Smooth muscle cell of the brain vasculature (primary cell): ENCODE measurements at places on chromosomes 2 and 18.

DNA sequence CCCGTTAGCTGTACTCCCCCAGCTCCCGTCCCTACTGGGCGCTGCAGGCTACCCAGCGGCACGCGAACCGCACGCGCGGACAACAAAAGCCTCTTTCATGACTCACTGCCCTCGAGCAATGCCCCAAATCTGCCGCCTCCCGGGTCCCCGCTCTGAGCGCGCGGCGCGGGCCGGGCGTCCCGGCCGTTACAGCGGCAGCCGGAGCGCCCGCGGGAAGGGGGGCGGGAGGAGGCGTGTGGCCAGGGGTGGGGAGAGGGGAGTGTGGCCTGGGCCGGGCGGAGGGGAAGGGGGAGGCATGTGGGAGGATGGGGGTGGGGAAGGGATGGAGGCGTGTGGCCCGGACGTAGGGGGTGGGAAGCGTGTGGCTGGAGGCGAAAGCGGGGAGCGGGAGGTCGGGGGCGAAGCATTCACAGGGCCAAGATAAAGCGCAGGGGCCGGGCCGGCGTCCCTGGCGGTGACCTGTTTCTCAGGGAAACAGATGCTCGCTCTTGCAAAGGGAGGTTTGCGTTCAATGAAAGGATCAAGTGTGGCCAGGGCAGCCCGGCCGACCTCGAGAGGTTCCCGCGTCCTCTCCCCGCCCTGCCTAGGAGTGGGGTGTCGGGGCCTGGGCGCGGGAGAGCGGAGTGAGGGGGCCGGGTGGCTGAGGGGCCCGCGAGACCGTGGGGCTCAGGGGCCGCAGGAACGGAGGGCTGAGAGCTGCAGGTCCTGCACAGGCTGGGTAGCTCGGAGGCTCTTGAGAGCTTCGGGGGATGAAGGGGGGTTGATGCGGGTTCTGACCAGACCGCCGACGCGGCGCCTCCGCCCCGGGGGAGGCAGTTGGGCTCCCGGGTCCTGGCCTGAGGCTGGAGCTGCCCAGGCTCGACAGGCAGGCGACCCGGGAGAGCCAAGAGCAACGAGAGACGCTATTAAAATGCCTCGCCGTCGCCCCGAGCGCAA lies 3.5 kb upstream of the NEUROD1 start:
- DNase-seq = no peak

DNA sequence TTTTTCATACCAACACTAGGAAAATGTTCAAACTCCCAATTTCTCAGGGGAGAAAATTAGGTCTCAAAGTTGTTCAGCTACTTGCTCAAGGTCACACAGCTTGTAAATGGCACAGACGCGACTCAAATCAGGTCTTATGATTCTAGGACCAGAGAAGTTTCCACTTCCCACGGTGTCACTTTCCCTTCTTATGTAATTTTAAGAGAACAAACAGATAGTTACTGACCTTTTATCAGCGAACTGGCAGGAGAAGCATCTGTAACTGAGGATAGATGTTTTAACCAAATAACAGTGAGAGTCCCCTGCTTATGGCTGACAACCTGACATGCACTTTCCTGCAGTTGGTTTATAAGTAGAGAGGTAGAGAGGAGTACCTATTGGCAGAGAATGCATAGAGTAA lies 2.1 kb upstream of the KCNJ3 start:
- DNase-seq = no peak

- no peak for DNase-seq
Observed at GRCh38 chr18:70462078-70462439, 173.2 kb downstream of the SOCS6 start.

DNA sequence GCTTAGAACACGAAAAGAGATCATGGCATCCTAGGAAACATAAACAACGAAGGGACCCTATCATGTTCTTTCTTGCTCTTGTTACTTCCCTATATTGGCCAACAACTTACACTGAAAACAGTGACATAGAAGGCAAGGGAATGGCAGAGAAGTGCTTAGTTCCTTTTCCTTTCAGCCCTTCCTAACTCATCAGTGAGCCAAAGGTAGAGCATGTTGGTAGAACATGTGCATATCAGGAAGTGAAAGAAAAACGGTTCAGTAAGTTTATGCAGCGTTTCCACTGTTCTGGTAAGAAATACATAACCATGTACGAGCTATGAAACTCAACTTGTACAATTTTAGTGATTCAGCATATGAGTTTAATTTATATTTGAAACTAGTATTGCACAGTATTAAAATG lies 21.7 kb downstream of the AKAIN1 start:
- no peak for DNase-seq

- DNase-seq = no peak
Observed at GRCh38 chr2:224206816-224207215, 167.7 kb upstream of the SERPINE2 start.
